ENCODE measurements at places on chromosomes 1 and 21. TPM values are rescaled to one million over a fixed set of nuclear protein-coding genes. Genes with fewer than 3 reads are reported as not detected.
A peak's percentile ranks its signal among the peaks of the same experiment; 100 is the strongest.

GRCh38 chr1:6353955-6354658 is 39.5 kb downstream of the ACOT7 start:
- H3K27me3 ChIP-seq: no peaks in the 10 kb centered on the region
- no peak overlapping the region for H3K27ac ChIP-seq
- H3K4me1 ChIP-seq: peaks cover 6% of the 10 kb centered on the region

The RASAL2 gene
- 35.3 TPM for total RNA-seq

GRCh38 chr1:64948905-64949833 is 17.2 kb downstream of the JAK1 start:
- H3K27ac ChIP-seq: no peak overlapping the region
- H3K4me3 ChIP-seq: no peak overlapping the region
- no peak for DNase-seq
- peaks cover 7% of the 10 kb centered on the region for H3K4me1 ChIP-seq
- H3K36me3 ChIP-seq: no peaks in the 10 kb centered on the region

GRCh38 chr1:55828044-55828443 is 612.9 kb upstream of the USP24 start:
- no peaks in the 10 kb centered on the region for H3K27me3 ChIP-seq
- H3K4me3 ChIP-seq: no peak overlapping the region
- no peak overlapping the region for H3K27ac ChIP-seq
- H3K36me3 ChIP-seq: no peaks in the 10 kb centered on the region
- peaks cover 10% of the 10 kb centered on the region for H3K4me1 ChIP-seq

- H3K27ac ChIP-seq: no peak within 1 kb of the TSS
- H3K27me3 ChIP-seq: no peaks in the 10 kb centered on the region
- H3K36me3 ChIP-seq: no peaks in the 10 kb centered on the region
- DNase-seq: no peak
These were observed at the start of gene LCE3A for GRCh38 chr1:152622803-152623202. LCE3A (minus strand) TSS chr1:152623103; CDS start chr1:152623103, 0 bp downstream.

GRCh38 chr21:26850116-26850643 is 5.0 kb upstream of the ADAMTS1 start:
- no peaks in the 10 kb centered on the region for H3K27me3 ChIP-seq
- no peaks in the 10 kb centered on the region for H3K36me3 ChIP-seq
- H3K4me1 ChIP-seq: peaks cover 9% of the 10 kb centered on the region

The URB1 gene
- 10.7 TPM for total RNA-seq

GRCh38 chr1:46012236-46012635 is 120.2 kb downstream of the PIK3R3 start:
- H3K27ac ChIP-seq: no peak overlapping the region
- no peak overlapping the region for H3K4me3 ChIP-seq
- peaks cover 12% of the 10 kb centered on the region for H3K4me1 ChIP-seq

The CNR2 gene
- total RNA-seq: not detected

DNA sequence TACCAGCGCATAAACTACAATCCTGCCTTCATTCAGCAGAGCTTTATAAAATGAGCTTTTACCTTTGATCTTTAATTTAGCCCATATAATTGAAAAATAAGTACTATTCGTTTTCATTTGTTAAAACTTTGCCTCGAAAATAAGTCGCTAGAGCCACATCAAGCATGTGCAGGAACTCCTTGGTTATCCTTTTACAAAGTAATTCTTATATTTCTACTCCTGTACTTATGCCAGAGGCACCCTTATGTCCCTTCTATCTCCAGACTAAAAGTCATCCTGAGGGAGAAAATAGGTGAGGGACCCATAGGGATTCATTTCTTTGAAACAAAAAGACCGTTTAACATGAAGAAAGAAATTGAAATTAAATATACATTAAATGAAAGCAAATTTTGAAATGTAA is 278.2 kb upstream of the C1orf105 start:
- no peak overlapping the region for H3K27ac ChIP-seq
- no peaks in the 10 kb centered on the region for H3K27me3 ChIP-seq
- H3K4me3 ChIP-seq: no peak overlapping the region
- H3K36me3 ChIP-seq: no peaks in the 10 kb centered on the region

- no peaks in the 10 kb centered on the region for H3K4me1 ChIP-seq
These were observed 20.1 kb upstream of the NKAIN1 start for GRCh38 chr1:31259746-31260145.

DNA sequence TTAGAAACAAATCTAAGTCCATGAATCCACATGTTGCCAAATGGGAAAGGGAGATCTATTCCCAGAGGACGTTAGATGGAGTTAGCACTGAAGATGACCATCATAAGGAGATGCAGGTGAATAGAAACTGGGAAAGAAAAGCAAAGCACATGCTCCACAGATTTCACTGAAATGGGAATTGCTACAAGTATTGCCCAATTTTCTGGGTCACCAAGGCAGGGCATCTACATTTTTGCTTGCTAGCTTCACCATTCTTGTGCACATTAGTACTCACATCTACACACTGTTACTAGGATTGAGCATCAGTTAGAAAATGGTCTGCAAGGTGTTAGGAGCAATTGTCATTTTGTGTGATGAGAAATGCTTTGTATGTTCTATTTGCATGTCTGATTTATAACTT is 99.1 kb downstream of the JAK1 start:
- H3K4me1 ChIP-seq: no peaks in the 10 kb centered on the region
- no peak overlapping the region for H3K4me3 ChIP-seq
- no peak overlapping the region for H3K27ac ChIP-seq
- H3K27me3 ChIP-seq: no peaks in the 10 kb centered on the region
- DNase-seq: no peak

- H3K27me3 ChIP-seq: no peaks in the 10 kb centered on the region
- H3K4me3 ChIP-seq: no peak overlapping the region
- peak; percentile 91 for DNase-seq
These were observed 13.5 kb downstream of the FALEC start for GRCh38 chr1:150529017-150529416.

The HRNR gene
- total RNA-seq: not detected
